Femur (tissue), 1 donor: ENCODE measurements at places on chromosomes 2 and 18.

- peak; percentile 43 for DNase-seq
Observed at GRCh38 chr2:235518322-235519090, 24.7 kb downstream of the AGAP1 start.

DNA sequence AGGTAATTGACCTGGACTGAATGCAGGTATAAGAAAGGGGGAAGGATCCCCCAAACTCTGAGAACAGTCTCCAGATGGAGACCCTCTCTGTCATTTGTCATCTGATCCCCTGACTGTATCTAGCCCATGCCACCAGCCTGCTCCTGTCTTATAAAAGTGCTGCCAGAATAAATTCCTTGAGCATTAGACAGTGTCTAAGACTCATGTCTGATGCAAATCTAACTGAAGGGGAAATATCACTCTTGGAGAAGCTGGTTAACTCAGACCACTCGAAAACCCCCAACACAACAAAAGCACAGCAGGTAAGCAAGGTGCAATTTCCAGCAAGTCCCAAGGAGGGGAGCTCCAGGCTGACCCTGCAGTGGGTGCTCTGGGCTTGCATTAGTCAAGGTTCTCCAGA lies 40.9 kb upstream of the KDM3A start:
- DNase-seq: no peak

DNA sequence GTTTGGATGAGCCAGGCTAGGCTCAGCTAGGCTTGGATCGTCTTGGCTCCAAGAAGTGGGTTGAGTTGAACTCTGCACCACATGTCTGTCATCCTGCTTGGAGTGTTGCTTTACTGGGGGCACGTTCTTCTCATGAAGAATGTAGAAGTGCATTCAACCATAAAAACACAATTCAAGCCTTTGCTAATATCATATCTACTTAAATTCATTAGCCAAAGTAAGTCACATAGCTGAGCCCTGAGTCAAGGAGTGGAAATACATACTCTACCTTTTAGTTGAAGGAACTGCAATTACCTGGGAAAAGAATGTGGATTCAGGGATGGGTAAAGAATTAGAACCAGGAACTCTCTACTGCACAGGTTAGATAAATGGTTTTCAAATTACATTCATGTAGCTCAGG lies 360.4 kb upstream of the KCNH7 start:
- no peak for DNase-seq

GRCh38 chr2:37855283-37856041 lies 69.6 kb upstream of the RMDN2 start:
- DNase-seq: peak; percentile 63

GRCh38 chr2:191899410-191899809 lies 52.5 kb upstream of the CAVIN2 start:
- DNase-seq: no peak

DNA sequence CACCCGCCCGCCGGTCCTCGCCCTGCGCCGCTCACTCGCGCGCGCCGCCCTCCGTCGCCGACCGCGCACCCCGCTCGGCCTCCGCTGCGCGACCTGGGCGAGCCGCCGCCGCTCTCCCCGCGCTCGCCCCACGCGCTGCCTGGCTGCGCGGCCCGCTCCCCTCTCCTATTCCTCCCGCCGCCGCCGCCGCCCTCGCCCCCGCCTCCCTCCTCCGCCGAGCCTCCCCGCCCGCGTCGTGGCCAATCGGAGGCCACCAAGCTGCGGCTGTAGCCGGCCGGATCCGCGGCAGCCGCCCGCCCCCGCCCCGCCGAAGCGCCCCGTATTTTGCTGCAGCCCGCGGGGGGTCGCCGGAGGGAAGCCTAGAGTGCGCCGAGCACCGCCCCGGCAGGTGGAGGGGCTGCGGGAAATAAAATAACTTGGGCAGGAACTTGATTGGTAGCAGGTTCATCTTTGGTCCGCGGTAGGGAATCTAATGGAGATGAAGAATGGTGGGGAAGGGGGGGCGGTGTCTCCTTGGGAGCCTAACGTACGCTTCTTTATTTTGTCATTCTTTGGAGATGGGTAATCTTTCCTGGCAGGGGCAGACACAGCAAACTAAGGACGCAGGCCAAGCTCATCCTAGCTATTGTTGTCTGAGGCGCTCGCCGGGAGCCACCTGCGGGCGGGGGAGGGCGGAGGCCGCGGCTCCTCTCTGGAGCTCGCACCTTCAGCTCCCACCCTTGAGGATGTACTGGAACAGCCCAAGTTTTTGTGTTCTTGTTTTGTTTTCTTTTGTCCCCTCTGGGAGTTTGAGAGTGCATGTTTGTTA lies 1.1 kb upstream of the CDH2 start:
- peak; percentile 78 for DNase-seq

DNA sequence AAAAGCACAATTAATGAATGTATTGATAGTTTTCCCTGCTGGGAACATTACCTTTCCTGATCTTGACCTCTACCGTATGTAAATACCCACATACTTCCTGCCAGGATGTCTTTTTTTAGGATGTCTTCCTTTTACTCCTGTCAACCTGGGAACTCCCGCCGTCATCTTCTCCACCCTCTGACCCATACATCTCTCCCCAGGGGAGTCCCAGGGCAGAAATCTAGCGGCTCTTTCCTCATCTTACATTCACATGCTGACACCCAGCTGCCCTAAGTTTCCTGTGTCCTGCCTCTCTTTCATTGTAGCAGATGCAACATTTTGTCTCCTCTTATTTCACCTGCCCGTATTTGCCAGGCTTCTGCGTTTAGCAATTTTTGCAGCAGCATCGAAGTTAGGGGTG lies 107.8 kb downstream of the CRIM1 start:
- no peak for DNase-seq

GRCh38 chr2:74496997-74497776 lies 2.2 kb downstream of the LBX2 start:
- no peak for DNase-seq
